Esophagus squamous epithelium (tissue), 5 donors: ENCODE measurements at places on chromosomes 16 and 17.

DNA sequence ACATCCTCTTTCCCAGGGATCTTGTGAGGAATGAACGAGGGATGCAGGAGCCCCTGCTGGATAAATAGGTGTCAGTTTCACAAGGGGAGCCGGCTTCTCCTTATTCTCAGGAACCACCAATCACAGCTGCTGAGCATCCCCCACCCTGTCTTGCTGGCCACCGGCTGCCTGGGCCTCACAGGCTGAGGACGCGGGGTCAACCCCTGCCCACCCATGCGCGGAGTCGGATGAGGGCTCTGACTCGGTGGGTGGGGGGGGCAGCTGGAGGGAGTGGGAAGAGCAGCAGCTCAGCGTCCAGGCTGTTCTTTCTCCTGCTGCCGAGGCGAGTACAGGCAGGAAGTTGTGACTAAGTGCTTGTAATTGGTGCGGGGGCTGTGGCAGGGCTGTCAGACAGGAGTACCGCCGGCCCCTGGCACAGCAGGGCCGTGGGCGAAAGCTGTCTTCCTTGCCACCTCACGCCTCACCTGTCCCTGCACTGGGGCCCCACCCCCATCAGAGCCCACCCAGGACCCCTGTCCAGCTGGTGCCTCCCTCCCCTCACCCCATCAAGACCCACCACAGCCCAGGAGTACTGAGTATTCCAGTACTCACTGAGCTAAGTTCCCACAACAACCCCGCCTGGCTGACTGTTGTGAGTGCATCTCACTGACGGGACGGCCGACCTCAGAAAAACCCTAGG, 11.0 kb upstream of the DPEP1 start:
- DNase-seq: no peak

DNA sequence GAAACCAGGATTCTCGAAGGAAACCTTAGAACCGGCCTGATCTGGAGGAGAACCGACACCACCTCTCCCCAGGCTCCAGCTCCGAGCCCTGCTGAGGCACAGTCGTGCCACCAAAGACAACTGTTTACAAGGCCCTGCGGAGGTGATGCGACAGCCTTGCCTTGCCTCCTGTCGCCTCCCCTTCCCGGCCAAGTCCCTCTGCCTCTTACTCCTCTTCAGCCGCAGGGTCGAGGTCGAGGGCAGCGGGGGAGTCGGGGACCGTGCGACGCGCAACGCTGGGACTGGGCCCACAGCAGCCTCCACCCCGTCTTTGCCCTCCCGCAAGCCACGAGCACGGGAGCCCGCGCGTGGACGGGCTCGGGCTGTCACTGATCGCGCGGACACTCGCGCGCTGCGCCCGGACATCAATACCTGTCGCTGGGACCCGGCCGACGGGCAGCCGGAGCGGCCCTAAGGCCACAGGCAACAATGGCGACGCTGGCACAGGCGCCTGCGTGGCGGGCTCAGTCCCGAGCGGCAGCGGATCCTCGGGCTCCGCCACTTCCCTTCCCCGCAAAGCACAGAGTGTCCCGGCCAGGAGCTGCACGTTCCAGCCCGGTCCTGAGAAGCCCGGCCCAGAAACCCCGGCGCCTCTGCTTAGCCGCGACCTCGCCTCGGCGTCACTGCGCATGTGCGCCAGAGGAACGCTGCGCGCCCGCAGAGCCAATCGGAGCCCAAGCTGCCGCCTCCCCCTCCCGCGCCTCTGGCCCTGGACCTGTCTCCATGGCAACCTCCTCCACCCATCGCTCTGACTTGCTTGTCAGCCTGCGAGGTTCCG, at the start of gene ZNF287:
Gene ZNF287 (minus strand): TSS at position 664 of the 817 bp plus-strand sequence. CDS start 1,473 bp downstream, outside the sequence.
- peak; percentile 78 for DNase-seq

- no peak for DNase-seq
Observed at GRCh38 chr17:59498530-59499307, 66.7 kb upstream of the DHX40 start.

DNA sequence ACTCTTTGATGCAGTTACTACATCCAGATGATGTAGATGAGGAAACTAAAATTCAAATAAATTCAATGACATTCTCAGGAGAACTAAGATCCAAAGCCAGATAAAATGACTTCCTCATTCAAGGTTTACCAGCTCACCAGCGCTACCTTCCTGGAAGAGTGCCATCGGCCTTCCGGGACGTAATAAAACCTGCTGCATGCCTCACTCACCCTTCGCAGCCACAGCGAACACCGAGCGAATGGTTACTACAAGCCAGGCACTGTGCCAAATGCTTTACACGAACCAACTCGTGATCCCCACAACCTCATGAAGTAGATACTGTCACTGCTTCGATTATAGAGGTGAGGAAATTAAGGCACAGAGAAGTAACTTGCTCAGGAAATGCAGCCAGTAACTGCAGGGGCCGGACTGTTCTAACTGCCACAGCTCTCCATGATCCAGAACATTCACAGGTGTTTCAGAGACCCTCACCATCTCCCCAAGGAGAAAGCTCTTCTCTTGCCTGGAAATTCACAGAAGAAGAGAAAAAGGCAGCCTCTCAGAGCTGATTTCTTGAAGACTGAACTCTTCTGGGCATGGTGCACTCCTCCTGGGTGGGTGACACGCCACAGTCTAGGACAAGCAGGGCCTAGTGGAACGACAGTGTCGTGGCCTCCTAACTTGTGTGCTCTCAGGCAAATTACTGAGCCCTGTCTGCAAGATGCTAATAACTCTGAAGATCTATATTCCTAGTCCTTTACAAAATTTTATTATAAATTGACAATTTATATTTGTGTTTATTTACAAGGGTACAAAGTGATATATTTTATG, 46.8 kb downstream of the HIC1 start:
- DNase-seq: no peak

DNA sequence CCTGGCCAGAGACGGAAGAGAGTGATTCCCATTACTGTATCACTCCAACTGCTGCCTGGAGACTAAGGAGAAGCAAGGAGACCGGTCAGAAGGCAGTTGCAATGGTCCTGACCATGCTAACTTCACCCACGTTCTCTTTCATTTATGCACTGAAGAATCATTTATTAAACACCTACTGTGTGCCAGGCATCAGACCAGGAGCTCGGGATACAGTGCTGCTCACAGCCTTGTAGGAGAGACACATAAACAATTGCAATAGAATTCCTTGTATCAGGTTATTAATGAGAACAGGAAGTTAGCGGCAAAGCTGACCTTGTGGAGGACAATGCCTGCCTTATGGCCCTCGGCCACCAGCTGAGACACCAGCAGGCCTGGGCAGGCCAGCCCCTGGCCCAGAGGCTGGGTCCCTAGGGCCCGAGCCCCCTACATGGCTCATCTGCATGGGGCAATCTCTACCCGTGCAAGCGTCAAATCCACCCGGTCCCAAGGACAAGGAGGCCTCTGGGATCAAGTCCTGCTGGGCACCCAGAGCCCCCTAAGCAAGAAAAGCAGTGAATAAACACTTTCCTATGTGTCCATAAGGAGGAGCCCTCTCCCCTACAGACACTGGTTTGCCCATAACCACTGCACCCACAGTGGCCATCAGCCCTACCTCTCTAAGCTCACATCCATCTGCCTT, 8.6 kb upstream of the ENPP7 start:
- DNase-seq: no peak

- DNase-seq: no peak
Observed at GRCh38 chr17:75241143-75241430, 20.3 kb downstream of the GGA3 start.

- no peak for DNase-seq
Observed at GRCh38 chr16:8986111-8986510, 22.4 kb upstream of the USP7 start.

GRCh38 chr16:67349172-67349571, 22.6 kb downstream of the LRRC36 start:
- no peak for DNase-seq
